ENCODE measurements at places on chromosomes 11 and 22.

GRCh38 chr11:78856211-78856610, 281.5 kb upstream of the NARS2 start:
- no peak for DNase-seq

GRCh38 chr11:19853920-19854319, 141.3 kb downstream of the NAV2 start:
- DNase-seq, result no peak

DNA sequence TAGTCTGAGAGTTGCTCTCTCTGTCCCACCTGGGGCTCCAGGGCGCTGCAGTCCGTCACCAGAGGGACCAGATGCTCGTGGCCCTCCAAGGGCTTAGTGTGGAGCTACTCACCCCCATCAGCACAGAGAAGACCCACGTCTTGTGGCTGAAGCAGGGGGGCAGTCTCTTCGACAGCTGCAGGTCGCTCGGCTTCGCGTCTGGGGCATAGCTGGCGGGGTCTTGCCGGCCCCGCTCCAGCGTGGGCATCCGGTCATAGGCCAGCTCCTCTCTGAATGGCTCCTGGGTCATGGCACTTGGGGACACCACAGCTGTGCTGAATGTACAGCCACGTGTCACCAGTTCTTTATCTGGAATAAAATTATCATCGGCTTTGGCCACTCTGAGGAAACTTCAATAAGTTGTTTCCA, 608 bp downstream of the MLC1 start:
- DNase-seq, result no peak

DNA sequence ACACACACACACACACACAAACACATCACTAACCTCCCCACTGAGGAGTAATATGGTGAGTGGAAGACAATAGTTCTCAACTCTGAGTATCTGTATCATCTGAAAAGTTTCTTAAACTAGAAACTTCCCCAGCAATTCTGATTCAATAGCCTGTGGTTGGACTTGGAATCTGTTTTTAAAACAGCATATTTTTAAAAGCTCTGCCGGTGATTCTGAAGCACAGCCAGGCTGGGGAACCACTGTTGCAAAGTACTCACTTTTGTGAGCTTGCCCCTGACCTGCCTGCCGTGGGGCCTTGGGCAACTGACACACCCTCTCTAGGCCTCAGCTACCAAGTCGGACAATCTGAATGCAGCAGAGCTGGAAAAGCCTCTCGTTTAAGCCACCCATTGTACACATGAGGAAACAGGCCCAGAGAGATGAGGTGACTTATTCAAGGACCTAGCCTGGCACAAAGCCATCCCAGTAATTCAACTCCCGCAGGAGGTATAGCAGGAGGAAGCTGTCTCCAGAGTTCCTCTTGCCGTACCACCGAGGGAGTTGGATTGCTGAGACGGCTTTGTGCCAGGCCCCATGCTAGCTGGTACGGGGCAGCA, 8.9 kb downstream of the SLC15A3 start:
- no peak for DNase-seq

- DNase-seq, result no peak
Observed at GRCh38 chr11:112762707-112763090, 198.5 kb upstream of the NCAM1 start.

- DNase-seq, result no peak
Observed at GRCh38 chr11:71507102-71507501, 20.0 kb upstream of the KRTAP5-7 start.

DNA sequence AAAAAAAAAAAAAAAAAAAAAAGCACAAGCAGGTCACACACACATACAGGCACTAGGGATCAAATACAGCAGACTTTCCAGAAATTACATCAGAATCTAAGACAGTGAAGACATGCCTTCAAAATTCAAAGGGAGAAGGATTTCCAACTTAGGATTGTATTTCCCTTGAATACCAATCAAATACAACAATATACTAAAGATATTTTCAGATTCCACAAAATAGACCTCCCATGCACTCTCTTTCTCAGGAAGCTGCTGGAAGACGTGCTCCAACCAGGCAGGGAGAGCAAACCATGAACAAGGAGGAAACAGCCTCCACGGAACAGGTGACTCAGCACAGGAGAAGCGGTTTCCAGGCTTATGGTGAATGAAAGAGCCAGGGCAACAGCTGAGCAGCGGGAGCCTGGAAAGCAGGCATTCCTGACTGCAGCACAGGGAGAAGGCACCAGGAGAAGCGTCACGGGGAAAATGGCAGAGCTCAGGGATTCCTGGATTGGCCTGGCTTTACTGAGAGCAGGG, 32.0 kb downstream of the TMEM184B start:
- no peak for DNase-seq

DNA sequence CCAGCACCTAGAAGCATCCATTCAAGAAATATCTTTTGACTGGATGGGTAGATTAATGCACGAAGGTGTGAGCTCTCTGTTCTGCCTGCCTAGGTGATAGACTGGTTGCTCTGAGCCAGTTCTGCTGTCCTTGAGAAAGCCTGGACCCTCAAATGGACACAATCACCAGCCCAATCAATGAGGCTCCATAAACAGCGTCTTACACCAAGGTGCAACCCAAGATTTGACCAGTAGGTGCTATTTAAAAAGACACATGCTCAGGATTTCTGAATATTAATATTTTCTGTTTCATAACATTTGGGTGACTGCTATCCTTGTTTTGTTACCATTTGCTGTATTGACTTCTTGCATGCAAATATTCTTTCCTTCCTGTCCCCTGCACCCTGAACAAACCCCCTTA, 39.0 kb downstream of the PAMR1 start:
- DNase-seq, result no peak

GRCh38 chr11:17563231-17563646, 16.2 kb downstream of the OTOG start:
- no peak for DNase-seq

- no peak for DNase-seq
Observed at GRCh38 chr11:82268627-82269026, 465.0 kb downstream of the FAM181B start.

DNA sequence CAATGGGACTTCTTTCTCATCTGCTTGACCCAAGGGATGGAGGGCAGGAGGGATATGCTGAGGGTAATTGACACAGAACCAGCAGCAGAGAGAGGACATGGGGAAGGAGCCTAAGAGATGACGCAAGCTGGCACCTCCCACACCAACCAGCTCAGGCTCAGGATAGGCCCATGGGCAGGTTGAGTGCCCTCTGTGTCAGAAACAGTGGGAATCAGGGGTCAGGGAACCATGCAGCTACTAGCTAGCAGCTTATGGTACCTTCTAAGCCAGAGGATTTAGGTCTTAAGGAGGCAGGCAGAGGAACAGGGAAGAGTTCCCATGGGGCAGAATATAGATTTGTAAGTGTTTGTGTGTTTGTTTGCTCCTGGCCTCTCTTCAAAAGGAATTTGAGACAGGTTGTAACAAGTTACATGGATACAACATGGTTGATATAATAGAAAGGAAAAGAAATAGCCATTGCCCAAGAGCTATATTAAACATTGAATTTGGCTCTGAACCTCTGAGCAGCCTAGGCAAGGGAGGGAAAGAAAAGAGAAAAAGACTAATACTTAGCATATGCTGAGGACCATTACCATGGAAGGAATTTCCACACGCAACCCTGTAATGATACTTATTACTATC, 39.9 kb upstream of the NAV2 start:
- no peak for DNase-seq

DNA sequence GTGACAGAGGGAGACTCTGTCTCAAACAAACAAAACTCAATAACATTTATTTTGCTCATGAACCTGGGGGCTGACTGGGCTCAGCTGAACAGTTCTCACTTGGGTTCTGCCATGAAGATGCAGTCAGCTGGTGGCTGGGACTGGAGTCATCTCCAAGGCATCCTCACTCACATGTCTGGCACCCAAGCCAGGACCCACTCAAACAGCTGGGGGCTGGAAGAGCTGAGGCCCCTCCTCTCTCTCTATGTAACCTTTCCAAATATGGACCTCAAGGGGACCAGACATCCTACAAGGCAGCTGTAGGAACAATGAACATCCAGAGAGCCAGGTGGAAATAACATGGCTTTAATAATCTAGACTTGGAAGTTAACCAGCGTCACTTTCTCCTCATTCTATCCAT, 16.8 kb downstream of the HSPA8 start:
- no peak for DNase-seq

- DNase-seq, result no peak
Observed at GRCh38 chr11:128513915-128514681, 73.3 kb downstream of the ETS1 start.

- no peak for DNase-seq
Observed at GRCh38 chr11:130103296-130103814, 33.7 kb downstream of the APLP2 start.
